ENCODE measurements at places on chromosomes 12 and 14.

DNA sequence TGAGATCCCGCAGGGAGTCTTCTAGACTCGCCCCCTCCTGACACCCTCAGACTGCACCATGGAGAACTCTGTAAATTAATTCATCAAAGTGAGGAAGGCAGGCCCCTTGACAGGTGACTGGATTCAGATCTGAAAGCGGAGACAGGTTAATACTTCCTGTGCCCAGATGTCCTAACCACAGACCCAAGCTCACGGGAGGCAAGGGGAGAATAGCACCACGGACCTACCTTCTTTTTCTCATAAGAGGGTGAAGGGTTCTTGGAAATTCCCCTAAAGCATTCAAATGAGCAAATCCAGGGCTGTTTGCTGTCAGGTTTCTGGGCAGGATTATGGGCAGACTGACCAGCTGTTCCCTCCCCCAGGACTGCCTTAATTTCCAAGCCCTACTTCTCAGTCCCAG lies 170.0 kb downstream of the ZFP36L1 start:
- no peak for DNase-seq

- DNase-seq, result no peak
These were observed 59.8 kb downstream of the SUDS3 start for GRCh38 chr12:118436002-118436730.

GRCh38 chr14:89827265-89827664 lies 127.3 kb downstream of the EFCAB11 start:
- DNase-seq, result no peak

DNA sequence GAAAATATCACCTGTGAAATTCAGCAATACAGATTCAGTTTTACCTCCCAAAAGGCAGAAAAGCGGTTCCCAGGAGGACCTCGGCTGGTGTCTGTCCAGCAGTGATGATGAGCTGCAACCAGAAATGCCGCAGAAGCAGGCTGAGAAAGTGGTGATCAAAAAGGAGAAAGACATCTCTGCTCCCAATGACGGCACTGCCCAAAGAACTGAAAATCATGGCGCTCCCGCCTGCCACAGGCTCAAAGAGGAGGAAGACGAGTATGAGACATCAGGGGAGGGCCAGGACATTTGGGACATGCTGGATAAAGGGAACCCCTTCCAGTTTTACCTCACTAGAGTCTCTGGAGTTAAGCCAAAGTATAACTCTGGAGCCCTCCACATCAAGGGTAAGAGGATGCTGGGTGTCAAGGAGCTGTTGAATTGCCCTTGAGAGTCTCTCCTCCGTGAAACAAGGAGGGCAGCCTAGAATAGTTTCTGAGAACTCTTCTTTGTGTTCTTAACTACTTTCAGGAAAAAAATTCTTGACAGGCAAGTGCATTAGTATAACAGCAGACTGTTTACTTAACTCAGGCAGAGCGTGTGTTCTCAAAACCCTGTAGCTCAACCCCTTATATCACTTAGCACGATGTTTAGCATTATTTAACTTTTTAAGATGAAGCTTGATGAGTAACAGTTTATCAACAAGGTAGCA lies 7.7 kb downstream of the TDP1 start:
- no peak for DNase-seq

GRCh38 chr14:53874704-53875103 lies 81.9 kb downstream of the BMP4 start:
- DNase-seq, result no peak

DNA sequence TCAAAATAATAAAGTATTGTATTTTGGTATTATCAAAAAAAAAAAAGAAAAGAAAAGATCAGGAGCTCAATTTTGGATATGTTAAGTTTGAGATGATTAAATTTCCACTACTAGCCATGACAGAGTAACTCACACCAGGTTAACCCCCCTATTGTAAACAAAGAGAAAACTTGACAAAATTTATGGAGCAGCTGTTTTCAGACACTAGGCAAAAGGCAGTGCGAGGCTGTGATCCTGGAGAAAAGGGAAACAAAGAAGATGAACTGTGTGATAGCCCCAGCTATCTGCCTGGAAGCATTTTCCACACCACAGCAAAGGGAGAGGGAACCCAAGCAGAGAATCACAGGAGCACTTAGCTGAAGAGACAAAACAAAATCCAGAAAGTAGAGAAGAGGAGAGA lies 145.0 kb downstream of the KIF21A start:
- no peak for DNase-seq

DNA sequence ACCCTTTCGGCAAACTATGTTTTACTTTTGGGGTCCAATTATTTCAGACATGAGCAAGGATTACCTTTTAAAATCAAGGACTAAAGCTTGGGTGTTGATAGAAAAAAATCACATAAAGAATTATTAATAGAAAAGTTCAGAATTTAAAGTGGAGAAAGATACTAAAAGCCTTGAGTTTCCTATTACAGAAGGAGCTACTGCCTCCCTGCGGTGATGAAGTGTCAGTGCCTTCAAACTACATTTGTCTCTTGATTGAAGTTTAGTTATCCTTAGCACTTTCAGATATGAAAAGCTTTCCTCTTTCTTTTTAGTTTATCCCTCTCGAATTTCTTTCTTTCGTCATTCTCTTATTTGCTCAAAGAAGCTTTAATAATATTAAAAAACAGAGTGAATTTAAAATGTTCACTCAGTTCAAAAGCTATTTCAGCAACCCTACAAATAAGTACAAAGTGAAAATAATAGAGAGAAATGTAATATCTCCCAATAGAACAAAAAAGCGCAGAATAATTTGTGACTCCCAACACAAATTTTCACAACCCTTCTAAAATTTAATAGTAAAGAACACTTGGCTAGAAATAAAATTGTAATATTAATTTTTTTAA lies 87.6 kb downstream of the SEC23A start:
- DNase-seq, result no peak

DNA sequence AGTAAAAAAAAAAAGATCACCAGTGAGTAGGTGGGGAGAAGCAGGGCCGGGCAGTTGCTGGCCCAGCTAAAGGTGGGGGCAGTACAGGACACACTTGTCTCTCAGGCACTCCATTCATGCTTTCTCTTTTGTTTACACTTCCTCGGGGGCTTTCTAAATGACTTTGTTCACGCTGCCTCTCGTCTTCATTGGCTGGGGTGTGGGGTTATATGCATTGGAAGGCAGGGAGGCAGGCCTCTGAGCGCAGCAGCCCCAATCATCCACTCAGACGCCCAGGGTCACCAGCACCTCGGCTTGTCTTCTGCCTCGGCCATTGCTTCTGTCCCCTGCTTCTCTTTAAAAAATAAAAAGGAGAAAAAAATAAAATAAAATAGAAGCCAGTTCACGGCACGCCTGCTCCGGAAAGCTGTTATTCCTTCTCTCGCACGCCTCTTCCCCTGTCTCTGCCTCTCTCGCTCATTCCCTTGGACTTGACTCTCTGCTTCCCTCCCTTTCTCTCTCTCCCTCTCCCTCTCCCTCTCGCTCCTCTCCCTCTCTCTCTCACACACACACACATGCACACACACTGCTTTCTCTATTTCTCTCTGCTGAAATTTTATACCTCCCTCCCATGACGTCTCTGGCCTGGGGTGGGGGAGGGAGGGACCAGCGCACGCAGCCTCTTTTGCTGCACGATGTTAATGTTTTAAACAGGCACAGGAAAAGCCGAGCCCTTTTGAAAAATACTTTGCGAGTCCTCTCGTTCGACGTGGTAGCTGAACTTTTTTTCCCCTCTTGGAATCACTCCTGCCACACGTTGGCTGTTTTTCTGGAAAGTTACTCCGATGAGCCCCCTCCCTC lies at the start of gene TGFB3:
Gene TGFB3, minus strand, starts transcription at position 570 of the 840 bp plus-strand sequence. CDS start 1,102 bp downstream, outside the sequence.
- no peak for DNase-seq

DNA sequence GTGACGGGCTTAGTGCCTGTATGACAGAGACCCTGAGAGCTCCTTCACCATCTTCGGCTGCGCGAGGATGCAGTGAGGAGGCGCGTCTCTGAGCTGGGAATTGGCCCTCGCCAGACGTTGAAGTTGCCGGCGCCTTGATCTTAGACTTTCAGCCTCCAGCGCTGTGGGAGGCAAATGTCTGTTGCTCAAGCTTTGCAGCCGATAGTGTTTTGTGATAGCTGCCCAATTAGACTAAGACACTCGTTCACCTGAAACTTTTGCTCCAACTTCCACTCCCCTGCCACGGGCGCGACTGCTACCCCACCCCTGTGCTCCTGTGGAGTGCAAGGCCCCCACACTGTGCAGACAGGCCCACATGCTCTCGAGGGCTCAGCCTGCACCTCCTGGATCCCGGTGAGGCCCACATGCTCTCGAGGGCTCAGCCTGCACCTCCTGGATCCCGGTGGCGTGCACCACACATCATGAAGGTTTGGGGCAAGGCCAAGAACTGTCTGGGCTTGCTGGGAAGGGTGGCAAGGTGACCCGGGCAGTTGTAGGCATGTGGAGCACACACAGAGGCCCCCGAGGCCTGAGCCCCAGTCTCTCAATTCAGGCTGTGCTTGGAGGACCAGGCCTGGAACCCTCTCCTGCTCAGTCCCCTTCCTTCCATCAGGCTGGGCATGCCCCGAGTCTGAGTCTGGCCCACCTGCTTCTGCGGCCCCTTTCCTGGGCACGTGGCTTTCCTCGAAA lies 324.6 kb downstream of the TMEM121 start:
- DNase-seq, result no peak

DNA sequence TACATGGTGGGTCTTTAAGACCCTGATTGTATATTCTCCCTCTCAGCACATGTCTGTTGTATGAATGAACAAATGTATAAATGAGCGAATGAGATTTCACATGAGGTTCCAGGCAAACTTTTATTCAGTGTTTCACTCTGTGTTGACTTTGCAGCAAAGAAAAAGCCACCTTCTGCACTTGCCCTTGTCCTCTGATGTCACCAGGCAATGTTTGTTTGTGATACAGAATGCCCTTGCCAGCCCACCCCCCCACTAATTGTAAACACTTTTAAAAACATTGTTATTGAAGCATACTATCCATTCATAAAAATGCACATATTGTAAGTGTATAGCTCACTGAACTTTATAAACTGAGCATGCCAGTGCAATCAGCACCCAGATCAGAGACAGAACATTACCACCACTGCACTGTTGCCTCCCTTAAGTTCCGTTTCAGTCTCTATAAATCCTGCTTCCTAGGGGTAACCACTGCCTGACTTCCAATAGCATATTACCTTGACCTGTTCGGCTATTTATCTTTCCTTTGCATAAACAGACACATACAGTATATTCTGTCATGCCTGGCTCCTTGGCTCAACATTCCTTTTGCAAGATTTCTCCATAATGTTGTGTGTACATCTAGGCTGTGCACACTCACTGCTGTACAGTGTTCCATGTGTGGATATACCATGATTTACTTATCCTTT lies 11.3 kb upstream of the LTA4H start:
- no peak for DNase-seq

DNA sequence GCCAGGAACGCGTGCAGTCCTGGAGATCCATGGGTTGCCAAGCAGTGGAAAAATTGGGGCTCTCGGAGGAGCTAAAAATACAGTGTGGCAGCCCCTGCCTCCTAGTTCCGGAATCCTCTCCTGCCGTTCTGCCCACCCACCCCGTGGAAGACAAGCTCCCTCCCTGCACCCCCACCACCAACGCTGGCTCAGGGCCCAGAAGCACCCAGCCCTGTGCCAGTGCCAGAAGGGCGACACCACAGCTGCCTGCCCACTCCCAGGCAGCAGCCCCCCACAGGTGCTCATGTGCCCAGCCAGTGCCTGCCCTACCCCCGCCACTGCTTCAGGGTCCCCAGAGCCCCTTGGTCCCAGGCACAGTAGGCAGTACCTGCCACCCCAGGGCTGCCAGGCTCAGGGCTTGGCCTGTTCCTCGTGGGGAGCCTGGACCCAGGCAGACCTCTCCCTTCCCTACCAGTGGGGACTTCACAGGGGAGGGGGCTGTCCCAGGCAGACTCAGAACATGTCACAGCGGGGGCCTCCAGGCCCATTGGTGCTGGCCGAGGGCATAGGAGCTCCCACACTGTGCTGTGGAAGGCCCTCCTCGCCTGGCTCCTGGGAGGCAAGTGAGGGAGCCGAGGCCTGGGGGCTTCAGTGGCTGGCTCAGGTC lies 7.4 kb downstream of the INF2 start:
- no peak for DNase-seq

- no peak for DNase-seq
These were observed 859.2 kb downstream of the DIO2 start for GRCh38 chr14:79352076-79352630.

DNA sequence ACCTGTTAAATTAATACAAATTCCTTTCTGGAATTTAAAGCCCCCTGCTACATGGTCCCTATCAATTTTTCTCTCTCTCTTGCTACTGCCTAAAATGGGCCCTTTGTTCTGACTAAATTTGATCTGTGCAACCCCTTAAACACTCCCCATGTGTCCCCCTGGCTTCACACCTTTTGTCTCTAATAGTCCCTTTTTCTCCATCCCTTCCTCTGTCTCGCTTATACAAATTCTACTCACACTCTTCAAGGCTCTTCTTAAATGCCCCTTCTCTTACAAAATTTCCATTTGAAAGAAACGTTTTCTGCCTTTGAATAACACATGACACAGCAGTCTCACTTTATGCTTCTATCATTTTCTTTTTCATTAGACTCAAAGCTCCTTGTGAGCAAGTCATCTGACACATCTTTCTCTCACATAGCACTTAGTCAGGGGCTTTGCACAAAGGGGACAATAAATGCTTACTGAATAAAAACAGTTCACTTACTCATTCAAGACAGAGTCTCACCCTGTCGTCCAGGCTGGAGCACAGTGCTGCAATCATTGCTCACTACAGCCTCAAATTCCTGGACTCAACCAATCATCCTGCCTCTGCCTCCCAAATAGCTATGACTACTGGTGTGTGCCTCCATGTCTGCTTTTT lies 41.5 kb upstream of the NR2C1 start:
- no peak for DNase-seq

DNA sequence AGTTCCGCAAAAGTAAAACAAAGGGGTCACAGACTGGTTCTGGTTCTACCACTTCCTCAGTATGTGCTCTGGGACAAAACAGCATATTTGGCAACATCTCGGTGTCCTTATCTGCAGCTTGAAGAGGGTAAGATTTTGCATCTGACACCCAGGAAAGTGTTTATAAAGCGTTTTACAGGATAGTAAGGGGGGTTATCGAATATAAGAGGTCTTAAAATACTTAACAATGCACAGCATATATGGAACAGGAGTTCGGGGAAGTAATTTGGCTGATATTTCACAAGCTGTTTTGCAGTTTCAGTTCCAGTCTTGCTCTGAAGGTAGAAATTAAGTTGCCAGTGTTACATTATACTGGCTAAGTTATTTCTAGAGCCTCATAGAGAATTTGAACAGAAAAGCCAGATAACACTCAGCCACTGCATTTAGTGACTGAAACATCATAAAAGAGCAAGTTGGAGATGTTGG lies 904 bp upstream of the MAP4K5 start:
- no peak for DNase-seq

Measured in activated naive CD4-positive, alpha-beta T cell (primary cell).